Activated T-cell treated with anti-CD3 and anti-CD28 coated beads, Interleukin-2, amount 50 U/mL, for 24 hours (primary cell): ENCODE measurements at places on chromosomes 5 and 9.

DNA sequence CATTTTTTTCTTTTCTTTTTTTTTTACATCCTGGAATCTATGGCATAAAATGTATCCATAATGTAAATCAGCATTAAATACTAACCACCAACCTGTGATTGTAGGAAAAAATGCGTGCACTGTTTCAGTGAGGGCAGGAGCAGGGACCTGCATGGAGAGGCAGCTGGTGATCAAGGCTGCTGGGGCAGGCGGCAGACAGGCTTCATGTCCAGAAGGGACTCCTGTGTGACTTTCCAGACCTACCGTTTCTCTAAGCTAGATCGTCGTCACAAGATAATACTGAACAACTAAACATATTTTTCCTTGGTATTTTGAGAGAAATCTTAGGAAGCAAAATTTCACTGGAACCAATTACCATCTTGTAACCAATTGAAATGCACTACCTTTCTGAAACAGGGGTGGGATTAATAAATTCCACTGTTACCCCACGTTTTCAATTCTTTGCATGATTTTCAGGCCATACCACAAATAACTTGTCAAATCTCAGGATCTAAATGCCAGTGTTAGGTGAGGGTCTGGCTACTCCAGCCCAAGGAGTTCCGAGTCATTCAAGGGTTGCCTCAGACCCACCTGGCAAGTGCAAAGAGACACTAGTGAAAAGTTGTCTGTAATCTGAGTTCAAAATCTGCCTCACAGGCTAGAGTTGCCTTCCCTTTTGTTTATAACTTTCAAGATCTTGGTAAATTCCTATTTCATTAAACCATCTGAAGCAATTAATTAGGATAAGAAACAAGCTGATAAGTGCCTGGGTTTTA lies 198.2 kb downstream of the SEMA5A start:
- no peak for DNase-seq

DNA sequence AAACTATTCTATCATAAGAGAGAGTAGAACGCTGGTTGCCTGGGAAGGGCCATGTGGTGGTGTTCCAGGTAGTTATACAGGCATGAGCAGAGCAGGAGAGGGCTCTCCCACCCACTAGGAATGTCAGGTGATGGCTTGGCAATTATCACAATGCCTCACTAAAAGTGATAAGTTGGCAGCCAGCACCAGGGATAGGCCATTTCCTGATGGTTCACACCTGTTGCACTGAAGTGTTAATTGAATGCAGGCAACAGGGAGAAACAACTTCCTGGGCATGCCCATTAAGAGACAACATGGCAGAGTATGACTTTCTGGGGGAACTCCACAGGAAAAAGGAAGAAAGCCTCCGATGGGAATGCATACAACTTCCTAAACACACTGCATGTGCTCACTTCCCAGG lies 593.2 kb downstream of the ELAVL2 start:
- DNase-seq = no peak

DNA sequence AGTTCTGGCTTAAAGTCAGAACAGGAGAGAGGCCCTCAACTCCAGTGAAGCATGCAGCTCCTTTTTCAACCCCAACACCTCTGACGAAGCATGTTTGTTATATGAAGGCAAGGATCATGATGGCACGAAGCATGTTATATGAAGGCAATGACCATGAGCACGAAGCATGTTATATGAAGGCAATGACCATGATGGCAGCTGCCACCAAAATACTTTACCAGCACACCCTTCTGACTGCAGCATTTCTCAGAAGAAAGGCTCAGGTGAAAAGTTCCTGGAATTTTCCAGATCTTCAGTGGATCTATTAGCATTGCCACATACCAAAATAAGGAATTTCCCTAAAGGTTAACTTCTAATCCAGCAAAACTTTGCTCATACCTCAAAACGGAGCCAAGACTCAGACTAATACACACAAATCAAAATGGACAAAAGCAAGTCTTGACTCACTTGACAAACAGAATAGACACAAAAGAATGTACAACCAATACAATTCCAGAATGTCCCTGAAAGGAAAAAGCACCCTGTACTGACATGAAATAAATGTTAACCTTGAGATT lies 217.4 kb downstream of the FANCC start:
- DNase-seq = no peak

DNA sequence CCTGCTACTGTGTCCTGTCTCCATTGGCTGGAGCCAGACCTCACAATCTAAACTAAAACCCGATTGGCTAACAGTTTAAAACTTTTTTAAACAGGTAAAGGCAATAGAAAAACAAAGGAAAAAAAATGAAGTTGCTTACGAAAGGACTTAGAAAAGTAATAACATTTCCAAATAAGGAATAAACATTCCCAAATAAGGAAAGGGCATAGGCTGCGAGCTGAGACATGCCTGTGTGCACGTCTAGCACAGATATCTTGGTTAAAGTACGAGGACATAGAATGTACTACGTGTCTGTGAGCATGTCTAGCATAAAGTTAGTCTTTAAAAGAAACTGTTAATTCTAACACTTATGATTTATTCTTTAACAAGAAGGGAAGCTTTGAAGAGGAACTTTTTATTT lies 15.3 kb upstream of the FAM120A start:
- no peak for DNase-seq

DNA sequence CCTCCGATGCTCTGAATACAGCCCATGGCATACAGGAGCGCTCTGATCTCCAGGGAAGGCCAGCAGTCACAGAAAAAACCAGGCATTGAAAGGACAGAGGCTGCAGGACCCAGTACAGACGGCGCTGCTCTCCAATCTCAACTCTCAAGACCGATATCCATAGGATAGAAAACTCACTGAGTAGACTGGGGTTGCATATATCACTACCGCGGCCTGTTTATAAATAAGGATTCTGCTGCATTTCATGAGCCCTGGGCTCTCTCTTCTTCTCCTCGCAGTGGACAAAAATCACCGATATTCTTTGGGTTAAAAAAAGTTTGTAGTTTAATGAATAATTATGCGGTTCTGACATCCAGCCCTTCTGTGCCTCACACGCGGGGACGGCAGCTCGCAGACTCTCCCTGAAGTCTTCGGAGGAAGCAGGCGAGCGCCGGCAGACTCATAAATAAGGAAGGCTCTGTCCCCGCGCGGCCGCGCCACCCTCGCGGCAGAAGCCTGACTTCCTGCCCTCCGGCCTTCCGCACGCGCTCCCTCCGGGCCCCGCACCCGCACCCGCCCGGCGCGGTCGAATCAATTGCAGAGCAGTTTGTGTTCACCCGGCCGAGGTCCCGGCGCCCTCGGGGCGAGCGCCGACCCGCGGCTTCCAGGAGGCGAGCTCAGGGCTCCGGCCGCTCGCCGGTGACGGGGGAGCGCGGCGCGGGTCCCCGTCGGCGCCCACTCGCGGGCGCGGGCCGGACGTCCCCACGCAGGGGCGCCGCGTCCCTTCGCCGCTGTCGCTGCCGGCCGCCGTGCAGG lies at the start of gene FAM78A:
FAM78A (minus strand) TSS at position 417 of the 795 bp plus-strand sequence; CDS start at position 86, 331 bp downstream.
- DNase-seq = peak; percentile 75
